ENCODE measurements at places on chromosomes 3 and 15.

DNA sequence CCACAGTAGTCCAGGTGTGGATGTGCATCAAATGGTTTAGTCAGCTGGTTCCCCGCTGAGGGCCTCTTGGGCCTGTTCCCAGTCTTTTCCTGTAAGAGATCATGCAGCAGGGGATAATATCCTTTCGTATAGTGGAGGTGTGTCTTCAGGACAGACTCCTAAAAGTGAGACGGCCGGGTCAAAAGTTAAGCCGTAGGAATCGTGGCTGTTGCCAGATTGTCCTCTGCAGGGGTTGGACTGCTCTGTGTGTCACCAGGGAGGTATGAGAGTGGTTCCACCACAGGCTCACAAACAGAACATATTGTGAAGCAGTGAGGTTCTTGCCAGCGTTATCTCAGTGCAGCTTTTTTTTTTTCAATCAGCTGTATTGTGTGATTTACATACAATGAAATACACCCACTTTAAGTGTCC, 95.0 kb downstream of the VGLL4 start:
- DNase-seq, result no peak

DNA sequence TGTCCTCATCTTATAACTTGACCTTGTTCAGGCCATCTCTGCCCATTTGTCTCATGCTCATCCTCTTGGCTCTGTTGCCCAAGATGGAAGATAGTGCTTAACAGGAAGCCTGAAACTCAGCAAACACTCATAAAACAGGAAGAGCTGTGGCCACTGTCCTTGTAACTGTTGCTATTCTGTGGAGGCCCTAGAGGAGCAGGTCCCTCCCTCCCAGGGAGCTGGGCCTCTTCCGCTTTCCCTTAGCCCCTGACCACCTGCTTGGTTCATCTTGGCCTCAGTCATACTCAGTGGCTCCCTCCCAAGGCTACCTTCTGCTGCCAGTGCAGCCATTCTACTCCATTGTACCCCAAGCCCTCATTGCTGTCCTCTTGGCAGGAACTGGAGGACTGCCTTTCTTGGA, 3.5 kb downstream of the MAPKAPK3 start:
- DNase-seq, result no peak

DNA sequence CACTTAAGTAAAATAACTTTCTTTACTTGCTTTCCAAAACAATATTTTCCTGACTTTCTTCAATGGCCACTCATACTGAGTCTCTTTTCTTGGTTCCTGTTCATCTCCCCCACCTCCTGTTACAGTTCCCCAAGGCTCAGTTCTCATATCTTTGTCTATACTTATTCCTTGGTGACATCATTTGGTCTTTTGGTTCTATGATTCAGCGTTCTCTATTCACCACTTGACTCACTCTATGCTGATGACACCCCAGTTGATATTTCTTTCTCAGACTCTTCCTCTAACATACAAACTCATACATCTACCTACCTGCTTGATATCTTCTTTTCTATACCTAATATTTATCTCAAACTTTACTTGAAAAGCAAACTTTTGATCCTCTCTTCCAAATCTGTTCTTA, 85.0 kb upstream of the P3H2 start:
- DNase-seq, result no peak

GRCh38 chr3:46724424-46724823, 6.8 kb upstream of the PRSS50 start:
- DNase-seq, result no peak
